ENCODE measurements at places on chromosomes 3 and 15.

GRCh38 chr3:58998476-58999117, 51.2 kb downstream of the CFAP20DC start:
- no peak for DNase-seq

GRCh38 chr3:62436785-62437184, 63.4 kb upstream of the FEZF2 start:
- no peak for DNase-seq

GRCh38 chr3:69329892-69330291, 56.0 kb downstream of the FRMD4B start:
- DNase-seq: no peak

- DNase-seq: no peak
These were observed 7.5 kb downstream of the MESP1 start for GRCh38 chr15:89743594-89743993.

GRCh38 chr3:142445816-142446254, 2.0 kb downstream of the XRN1 start:
- no peak for DNase-seq

DNA sequence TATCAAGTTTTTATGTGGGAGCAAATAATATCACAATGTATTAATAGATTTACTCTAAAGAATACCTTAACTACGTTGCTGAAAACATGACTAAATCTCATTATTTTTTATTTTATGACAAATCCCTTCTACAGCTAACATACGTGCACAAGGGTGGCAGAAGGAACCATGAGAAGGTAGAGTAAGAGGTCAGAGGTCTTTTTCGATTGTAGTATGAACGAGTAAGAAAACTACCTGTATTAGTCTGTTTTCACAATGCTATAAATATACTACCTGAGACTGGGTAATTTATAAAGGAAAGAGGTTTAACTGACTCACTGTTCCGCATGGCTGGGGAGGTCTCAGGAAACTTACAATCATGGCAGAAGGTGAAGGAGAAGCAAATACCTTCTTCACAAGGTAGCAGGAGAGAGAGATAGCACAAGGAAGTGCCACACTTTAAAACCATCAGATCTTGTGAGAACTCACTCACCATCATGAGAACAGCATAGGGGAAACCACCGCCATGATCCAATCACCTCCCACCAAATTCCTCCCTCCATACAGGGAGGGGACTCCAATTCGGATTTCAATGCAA, 95.3 kb downstream of the SUCLG2 start:
- DNase-seq: no peak

DNA sequence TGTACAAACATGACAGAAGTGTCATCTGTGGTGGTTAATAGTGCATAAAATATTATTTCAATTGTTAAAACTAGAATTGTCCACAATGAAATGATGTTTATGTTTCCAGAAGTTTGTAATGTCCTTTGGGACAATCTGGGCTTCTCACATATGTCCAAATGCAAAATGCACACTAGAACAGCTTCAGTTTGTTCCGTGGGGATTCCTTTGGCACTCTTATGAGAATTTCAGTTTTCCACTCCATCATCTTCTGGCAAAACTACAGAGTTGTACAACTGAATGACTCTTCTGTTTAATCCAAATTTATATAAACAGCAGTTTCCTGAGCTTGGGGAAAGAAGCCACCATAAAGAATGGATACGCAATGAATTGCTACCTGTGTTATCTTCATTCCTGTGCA, 2.0 kb upstream of the OR5H6 start:
- no peak for DNase-seq

DNA sequence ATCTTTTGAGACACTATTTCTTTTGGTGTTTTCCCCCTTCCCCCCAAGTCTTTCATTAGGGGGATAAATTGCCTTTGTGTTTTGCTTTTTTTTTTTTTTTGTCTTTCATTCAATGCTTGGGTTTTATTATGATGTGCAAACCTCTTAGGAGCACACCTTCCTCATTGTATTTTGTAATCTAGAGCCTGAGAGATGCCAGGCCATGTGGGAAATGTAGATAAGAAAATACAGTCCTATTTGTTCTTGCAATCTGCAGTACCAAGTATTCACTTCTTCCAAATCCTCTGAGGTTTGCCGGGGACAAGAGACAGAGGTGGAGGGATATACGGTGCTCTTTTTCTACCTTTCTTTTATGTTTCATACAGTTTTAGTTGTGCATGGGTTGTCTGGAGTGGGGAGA, 66.7 kb downstream of the LARS2 start:
- no peak for DNase-seq

DNA sequence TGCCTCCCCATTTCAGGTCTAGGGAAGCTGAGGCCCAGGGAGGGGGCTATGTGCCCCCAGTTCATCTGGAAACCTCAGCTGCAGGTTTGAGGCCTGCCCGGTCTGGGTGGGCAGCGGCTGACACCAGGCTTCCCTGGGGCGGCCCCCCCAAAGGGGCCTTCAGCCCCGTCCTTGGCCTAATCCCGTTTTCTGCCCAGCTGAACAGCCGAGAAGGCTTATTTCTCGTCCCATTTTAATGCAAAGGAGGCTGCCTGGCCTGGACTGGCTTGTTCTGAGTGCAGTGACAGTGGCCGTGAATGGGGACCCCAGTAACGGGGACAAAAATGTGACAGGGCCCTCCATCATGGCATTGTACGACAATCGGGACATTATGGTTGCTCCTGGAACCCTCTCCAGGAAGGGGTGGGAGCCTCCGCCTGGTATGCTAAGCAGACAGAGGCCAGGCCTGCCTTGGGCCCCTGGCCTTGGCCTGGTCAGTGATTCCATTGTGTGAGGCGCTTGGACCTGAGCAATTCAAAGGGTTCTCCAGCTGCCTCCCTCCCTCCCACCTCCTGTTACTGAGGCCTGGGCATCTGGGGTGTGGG, 93.9 kb downstream of the WNT7A start:
- DNase-seq: no peak

GRCh38 chr3:54570008-54570407, 357.9 kb downstream of the LRTM1 start:
- no peak for DNase-seq

GRCh38 chr3:179811321-179812095, 158.7 kb downstream of the USP13 start:
- DNase-seq: no peak

DNA sequence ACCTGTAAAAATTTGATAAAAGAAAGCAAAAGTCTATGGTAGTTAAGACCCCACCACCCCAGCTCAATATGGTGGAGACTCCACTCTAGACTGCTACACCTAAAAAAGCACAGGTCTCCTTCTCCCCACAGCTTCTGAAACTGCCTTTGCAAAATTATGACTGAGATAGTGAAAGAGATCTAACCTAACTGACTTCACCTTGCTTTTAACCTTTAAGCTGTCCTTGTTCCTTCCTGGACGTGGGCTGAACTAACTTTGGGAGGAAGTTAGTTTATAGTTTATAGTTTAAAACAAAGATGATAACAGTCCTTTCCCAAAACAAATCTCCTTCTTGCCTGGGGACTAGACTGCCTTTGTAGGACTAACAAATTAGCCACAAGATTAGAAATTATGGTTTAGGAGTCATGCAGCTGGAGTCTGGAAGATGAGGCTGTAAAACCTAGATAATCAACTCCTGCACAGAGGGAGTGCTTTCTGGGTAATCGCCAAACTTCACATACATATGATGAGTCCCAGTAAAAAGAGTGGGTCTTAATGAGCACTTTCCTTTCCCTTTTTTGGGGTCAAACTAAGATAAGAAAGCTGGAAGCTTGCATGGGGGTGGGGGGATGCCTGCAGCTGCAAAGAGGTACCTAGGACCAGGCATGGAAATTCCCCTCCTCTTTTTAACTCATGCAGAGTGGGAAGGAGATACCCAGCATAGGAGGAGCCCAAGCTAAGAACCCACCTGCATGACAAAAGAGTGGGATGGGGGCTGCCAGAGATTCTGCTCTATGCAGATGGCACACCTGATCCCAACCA, 17.5 kb downstream of the CCR8 start:
- no peak for DNase-seq

GRCh38 chr15:93347986-93348385, 259.0 kb upstream of the RGMA start:
- DNase-seq: no peak

DNA sequence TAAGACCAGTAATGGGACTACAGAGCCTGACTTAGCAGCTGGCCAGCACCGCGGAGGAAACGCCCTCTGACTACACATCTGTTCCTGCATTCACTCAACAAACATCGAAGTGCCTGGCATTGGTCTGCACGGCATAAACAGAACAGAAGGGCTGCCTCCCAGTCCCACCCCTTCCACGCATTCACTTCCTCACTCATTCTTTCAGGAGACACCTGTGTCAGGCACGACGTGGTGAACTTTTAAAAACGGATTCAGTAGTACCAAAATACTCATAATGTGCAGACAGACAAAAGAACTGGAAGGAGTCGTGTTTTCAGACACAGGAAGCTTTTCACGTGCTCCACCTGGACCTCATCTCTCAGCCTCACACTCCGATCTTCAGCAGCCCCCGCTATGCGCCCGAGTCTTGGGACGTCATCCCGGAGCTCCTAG, 123.3 kb downstream of the XXYLT1 start:
- DNase-seq: no peak

DNA sequence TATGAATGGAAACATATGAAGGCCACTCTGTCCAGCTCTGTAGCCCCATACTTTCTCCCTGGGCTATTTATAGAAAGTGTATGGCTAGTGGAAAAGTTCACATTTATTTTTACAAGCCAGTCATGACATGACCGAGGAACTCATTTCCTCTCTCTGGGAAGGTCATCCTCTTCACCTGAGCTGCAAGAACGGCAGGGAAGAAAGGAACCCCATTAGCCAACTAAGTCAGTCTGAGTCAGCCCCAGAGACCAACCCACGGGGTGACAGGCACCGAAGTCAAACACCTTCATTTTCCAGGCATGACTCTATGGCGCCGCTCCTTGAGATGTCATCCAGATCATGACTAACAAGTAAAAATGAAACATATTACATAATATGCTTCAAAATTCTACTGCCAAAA, 4.8 kb downstream of the PAQR9 start:
- no peak for DNase-seq

DNA sequence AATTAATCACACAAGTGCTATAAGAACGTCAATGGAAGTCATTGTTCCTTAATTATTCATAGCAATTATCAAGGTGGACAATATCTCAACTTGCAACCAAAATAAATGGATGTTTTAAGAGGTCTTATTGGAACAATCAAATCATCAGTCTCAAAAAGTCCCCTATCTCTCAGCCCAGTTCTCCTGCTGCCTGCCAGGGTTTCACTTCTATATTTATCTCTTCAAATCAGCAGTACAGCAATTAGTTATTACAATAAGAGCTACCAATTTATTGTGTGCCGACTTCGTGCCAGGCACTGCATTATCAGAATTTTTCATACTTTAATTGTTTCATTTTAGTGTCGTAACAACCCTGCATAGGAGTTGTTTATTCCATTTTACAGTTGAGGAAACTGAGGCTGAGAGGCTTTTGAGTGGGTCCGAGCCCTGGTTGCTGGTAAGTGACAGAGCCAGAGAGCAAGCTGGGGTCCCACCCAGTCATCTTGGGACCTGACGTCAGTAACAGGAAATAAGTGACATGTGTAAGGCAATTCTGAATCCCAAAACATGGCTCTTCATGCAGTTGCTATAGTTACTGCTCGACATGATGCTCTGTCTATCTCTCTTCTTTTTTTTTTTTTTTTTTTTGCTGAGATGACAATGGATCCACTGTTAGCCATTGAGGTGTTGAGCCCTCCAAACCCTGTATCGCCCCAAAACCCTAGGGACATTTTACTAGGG, 8.8 kb upstream of the KCTD6 start:
- DNase-seq: no peak

GRCh38 chr15:74417225-74417624, 16.5 kb downstream of the SEMA7A start:
- DNase-seq: no peak

GRCh38 chr15:74340150-74340549, 27.3 kb downstream of the CYP11A1 start:
- DNase-seq: no peak

- no peak for DNase-seq
These were observed 282.6 kb upstream of the MCTP2 start for GRCh38 chr15:93948726-93949125.

GRCh38 chr3:72347819-72348319, 500.4 kb downstream of the SHQ1 start:
- no peak for DNase-seq

- no peak for DNase-seq
These were observed 384.7 kb downstream of the NTRK3 start for GRCh38 chr15:87871731-87872320.

DNA sequence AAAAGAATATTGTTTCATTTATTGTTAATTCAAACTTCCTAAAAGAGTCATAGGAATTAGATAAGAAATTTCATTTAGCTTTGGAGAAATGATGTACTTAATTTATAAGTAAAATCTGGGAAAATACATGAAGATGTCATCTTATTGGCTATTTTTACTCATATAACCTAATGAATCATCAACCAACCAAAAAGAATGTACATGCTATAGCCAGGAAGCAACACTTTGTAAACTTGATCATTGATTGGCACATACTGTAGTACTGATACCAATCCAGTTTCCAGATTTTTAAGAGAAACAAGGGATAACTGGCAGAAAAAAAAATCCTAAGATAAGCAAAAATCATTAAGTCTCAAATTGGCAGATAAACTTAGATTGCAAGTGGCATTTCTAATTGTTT, 207.9 kb upstream of the CDIN1 start:
- no peak for DNase-seq

DNA sequence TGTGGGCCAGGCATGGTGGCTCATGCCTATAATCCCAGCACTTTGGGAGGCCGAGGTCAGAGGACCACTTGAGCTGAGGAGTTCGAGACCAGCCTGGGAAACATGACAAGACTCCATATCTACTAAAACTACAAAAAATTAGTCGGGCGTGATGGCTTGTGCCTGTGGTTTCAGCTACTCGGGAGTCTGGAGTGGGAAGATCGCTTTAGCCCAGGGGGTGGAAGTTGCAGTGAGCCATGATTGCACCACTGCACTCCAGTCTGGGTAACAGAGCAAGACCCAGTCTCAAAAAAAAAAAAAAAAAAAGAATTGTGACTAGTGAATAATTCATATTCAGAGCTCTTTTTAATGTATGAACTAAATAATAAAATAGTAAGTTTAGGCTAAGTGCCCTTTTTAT, 87.8 kb upstream of the TSEN2 start:
- DNase-seq: no peak
